AG09319 (cell line): ENCODE measurements at places on chromosomes 12 and 14.
A peak's percentile ranks its signal among the peaks of the same experiment; 100 is the strongest.

GRCh38 chr14:56807386-56808109, 2.7 kb downstream of the OTX2 start:
- DNase-seq, result no peak

GRCh38 chr12:14691560-14691959, 4.8 kb downstream of the GUCY2C start:
- no peak for DNase-seq

GRCh38 chr12:31337952-31338351, 12.0 kb upstream of the SINHCAF start:
- DNase-seq, result no peak

GRCh38 chr12:122121745-122122144, 43.2 kb downstream of the MLXIP start:
- DNase-seq, result no peak

GRCh38 chr14:95196268-95196667, 38.9 kb upstream of the DICER1 start:
- DNase-seq, result no peak

- no peak for DNase-seq
Observed at GRCh38 chr12:75478116-75478794, 2.3 kb upstream of the GLIPR1 start.

- no peak for DNase-seq
Observed at GRCh38 chr14:39734306-39734705, 302.1 kb upstream of the FBXO33 start.

DNA sequence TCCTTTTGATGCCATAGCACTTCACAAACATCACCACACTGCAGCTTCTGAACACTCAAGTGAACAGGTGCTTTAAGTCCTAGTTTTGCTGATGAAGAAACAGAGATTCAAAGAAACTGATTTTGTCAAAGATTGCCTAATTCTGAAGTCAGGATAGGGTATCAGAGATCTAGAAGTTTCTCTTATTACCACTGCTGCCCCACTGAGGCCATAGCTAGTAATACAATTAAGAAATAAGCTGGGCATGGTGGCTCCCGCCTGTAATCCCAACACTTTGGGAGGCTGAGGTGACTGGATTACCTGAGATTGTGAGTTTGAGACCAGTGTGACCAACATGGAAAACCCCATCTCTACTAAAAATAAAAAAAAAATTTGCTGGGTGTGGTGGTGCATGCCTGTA, 458.3 kb upstream of the SEL1L start:
- no peak for DNase-seq

DNA sequence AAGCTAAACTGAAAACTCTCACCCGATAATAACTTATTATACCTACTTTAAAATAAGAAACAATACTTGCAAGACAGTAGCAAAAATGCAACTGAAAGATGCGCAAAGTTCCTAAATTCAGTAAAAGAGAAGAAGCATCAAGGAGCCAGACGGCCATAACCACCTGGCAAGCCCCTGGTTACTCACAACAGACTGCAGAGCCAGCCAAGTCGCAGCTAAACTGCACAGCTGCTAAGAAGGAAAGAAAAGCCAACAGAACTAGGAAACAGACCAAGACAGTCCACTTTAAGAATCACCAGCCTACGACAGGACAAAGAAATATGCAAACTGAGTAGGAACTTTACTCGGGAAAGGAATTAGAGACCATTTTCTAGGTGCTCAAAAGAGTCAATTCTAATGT, 127.9 kb downstream of the TMTC1 start:
- DNase-seq, result no peak

DNA sequence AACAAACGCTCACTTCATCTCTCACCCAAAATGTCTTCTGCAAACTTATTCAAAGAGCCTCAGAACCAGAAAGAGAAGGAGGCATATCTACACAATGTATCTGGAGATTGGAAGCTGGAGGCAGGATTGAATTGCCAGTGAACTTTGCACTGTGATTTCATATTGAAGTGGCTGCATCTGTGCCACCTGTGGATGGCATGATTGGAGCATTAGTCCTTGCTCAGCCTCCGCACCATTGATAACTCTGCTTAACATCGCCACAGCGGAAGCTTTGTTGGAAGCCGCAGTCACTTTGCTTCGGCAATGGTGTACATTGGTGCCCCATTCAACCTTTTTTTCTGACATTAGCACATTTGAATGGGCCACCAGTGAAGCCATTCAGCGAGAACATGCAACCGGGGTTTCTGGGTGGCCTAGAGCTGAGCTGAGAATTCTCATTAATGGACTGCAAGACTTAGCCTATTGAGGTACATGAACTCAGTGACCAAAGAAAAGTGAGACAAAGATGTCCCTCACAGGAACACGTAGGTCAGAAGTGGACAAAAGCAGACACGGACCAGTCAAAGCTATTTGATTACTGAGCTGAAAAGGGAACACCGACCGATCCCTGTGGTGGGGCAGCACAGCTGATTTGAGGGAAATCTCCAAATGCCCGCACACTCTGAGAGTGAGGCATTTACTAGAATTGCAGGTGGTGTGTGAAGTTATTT, 130.4 kb downstream of the BRMS1L start:
- DNase-seq, result no peak

DNA sequence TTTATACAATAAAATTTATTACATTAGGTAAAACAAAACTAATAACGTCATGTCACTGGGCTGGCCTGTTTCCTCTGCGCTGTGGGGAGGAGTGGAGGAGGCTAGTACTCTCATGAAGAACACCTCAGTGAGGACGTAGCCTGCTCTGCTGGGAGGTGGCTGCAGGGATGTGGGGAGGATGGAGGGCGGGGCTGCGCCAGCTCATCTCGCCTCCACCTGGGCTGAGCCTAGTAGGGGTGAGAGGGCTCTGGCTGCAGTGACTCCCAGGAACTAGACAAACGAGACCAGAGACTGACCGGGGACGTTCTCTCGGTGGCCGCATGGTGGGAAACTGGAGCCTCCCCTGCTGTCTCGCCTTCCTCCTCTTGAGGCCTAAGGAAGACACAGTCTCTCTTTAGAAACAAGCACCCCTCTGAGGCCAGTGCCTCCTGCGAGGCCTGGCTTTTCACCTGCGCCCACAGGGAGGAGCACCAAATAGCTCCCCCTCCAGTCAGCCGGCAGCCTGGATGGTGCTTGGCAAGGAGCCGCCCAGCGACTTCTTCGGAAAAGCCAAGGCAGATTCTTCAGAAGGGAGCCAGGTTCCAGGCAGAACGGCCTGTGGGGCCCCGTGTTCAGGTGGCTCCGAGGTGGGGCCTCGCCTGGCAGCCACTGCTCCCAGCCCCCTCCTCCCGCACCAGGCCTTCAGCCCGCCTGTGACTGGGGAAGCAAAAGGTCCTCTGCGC, 62.4 kb downstream of the PLEKHG3 start:
- DNase-seq, result no peak

GRCh38 chr14:71437870-71438269, 494.4 kb upstream of the RGS6 start:
- no peak for DNase-seq

DNA sequence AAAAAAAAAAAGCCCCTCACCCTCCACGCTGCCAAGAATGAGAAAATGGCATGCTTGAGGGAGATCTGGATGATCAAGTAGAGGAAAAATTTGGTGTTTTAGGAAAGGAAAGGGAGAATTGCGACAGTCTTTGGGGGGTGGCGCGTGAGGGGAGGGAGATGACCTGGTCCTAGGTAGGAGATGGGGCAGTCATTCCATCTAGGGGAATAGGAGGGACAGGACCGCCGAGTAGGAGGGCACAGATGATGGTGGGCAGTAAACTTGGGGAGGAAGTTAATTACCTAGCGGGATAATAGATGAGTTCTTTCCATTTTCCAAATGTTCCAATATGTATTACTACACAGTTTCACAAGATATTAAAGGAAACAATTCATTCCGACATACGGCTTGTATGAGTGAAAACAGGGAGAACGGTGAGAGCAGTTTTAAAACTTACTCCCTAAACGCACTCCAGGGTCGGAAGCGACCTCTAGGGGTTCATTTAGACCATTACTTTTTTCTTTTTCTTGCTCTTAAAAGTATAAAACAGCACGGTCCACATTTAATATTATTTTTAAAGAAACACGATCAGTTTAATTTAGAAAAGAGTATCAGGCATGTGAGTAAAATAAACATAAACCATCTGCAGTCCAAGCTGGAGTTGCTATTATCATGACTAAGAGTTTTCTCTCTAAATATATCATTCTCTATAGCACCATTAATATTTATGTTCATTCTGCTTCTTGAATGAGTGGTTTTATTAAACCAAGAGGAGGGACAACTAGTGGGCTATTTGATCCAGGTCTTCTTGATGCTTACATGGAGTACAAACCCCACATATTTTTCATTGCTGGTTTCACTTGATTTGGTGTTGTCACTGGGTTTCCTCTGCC, 3.0 kb upstream of the FNTB start:
- DNase-seq, result peak; percentile 16

DNA sequence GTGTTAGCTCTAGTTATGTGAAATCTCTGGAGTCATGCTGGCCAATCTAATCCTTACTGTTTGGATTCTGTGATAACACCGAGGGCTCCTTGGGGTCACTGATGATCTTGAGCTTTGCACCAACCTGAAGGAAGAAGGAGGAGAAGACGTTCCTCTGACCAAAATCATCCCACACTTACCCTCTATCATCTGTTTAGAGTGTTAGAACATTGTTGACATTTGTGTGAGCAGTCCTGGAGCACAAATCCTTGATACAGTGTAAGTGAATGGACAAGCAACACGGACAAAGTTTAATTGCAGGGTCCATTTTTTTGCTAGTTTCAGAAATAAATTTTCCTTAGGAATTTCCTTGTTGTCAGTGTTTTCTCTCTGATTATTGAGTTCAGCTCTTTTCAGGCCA, 181.7 kb downstream of the AKAP6 start:
- no peak for DNase-seq

GRCh38 chr14:48726080-48726642, 860.0 kb downstream of the RPS29 start:
- no peak for DNase-seq

DNA sequence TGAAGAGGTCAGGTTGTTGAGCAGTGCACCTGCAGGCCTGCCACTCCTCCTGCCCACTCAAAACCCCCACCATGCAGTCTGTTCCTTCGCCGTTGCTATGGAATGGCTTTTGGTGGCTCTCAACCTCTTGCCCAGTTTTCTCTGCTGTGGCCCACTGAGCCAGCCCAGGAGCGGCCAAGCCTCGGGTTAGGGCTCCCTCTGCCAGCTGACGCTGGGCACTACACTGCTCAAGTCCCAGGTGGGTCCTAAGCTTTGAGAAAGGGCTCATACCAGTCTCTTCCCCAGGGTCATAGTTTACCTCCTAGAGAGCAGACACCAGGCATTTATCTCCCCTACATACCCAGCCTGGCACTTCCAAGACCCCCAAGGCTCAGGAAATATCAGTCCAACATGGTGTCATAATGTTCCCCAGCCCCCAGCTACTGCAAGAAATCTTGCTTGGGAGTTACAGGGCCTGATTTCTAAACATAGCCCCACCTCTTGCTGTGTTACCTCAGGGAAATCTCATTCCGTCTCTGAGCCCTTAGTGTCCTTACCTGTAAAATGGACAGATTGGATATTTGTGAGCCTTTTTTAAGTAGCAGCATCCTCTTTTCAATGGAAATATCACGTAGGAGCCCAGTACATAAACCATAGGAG, 59.4 kb downstream of the TSPAN11 start:
- DNase-seq, result no peak

DNA sequence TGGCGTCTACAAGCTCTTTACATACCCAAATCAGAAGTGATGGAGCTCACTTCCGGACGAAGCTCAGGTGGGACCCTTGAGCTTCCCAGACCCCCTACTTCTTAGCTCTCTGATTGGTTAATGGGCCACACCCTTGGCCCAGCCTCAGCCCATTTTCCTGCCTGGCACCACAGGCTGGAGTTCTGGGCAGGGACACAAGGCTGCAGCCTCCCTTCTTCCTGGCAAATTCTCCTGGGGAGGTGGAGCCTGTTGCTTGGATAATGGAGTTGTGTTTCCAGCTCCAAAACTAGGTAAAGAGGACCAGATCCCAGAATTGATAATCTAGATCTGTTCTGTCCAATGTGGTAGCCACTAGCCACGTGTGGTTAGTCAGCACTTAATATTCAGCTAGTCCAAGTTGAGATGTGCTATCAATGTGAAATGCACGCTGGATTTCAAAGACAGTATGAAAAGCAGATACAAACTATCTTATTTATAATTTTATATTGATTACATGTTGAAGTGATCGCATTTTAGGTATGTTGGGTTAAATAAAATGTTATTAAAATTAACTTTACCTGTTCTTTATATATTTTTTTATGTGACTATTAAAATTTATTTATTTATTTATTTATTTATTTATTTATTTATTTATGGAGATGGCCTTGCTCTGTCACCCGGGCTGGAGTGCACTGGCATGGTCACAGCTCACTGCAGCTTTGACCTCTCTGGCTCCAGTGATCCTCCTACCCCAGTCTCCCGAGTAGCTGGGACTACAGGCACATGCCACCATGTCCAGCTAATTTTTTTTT, 12.6 kb upstream of the FAIM2 start:
- no peak for DNase-seq

- peak; percentile 46 for DNase-seq
Observed at GRCh38 chr12:56078931-56079722, 838 bp upstream of the ERBB3 start.

DNA sequence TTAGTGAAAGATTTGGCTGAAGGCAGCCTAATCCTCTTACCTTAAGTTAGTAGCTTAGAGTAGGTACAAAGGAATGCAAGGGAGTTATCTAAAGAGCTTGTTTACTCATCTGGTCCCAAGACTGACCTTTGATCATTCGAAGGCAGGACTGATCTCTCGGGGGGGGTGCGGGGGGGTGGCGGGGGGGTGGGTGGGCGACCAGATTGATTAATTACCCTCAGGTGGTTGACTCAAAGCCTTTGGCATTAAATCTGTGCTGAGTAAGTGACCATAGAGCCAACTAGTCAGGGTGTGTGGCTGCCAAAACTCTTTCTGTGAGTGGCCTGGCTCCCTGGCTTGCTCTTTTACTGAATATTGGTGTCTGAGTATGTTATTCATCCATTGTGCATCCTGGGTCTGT, 731.9 kb upstream of the FBXO33 start:
- no peak for DNase-seq

GRCh38 chr12:24639641-24640040, 309.3 kb downstream of the BCAT1 start:
- DNase-seq, result no peak

DNA sequence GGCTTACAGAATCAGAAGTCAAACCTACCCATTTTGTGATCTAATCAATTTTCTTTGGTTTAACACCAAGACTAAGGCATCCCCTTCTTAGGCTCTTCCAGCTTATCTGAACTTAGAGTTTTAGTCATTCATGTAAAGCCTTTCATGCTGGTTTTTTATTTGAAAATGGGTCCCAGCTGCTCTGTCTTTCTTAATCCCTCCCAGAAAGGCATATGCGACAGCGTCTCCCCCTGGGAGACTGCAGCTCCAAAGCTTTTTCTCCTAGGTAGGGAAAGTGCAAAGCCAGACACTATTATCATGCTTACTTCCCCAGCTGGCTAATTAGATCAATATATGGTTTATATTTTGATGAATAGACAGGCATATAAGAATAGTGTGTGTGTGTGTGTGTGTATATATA, 96.6 kb upstream of the E2F7 start:
- DNase-seq, result no peak

GRCh38 chr14:61298824-61299223, 17.7 kb upstream of the TMEM30B start:
- no peak for DNase-seq

DNA sequence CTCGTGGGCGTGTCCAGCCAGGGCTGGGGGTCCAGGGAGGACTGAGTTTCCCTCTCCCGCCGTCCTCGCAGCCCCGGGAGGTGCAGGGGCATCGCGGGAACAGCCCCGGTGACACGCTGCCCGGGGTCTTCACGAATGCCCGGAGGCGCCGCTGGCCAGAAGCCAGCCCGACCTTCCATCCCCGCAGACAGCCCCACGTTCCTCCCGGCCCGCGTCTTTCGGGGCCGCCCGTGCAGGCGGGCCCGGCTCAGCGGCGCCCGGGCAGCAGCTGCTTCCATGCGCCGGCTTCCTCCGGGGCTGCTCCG, 827 bp upstream of the TEDC1 start:
- no peak for DNase-seq
